Fibroblast of skin of left quadriceps (primary cell): ENCODE measurements at places on chromosomes 5 and 9.

DNA sequence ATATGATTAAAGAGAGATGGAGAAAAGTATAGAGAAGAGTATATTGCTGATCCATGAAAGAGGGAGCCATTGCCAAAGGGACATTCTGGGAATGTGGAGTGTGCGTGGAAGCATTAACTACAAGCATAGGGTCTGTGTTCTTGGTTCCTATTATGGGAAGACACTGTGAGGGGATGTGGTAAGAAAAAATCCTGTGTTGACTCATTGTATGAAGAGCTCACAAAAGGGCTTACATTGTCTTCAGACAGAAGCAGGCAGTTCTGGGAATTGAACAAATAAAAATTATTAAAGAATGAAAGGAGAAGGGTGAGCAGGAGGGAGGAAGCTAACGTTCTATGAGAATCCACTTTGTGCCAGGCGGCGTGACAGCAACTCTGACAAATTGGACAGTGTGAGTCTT lies 250.4 kb upstream of the CHD1 start:
- DNase-seq, result no peak

GRCh38 chr9:115127191-115127817 lies 9.3 kb upstream of the TNC start:
- peak; percentile 85 for DNase-seq

GRCh38 chr9:82797534-82797933 lies 265.4 kb downstream of the RASEF start:
- no peak for DNase-seq

DNA sequence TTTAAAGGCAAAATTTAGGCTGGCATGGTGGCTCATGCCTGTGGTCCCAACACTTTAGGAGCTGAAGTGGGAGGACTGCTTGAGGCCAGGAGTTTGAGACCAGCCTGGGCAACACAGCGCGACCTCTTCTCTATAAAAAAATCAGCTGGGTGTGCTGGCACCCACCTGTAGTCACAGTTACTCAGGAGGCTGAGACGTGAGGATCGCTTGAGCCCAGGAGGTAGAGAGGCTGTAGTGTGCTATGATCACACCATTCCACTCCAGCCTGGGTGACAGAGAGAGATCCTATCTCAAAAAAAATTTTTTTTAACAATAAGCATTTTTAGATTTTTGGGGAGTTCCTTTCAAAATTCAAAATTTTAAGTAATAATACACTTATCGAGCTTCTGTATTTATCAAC lies 63.3 kb downstream of the SPATA31C2 start:
- DNase-seq, result no peak

- DNase-seq, result no peak
Observed at GRCh38 chr9:8784838-8785237, 985.3 kb upstream of the DMAC1 start.
